ENCODE measurements at places on chromosomes 7 and 10.

- no peak for DNase-seq
These were observed 53.9 kb upstream of the SKAP2 start for GRCh38 chr7:26918241-26918640.

GRCh38 chr10:34606890-34607289 is 208.2 kb downstream of the PARD3 start:
- no peak for DNase-seq

GRCh38 chr10:110036640-110037039 is 28.9 kb downstream of the ADD3 start:
- DNase-seq: no peak

- no peak for DNase-seq
These were observed 148.2 kb downstream of the PRKAG2 start for GRCh38 chr7:151728746-151729145.

GRCh38 chr7:101824440-101824839 is 7.0 kb downstream of the CUX1 start:
- no peak for DNase-seq

DNA sequence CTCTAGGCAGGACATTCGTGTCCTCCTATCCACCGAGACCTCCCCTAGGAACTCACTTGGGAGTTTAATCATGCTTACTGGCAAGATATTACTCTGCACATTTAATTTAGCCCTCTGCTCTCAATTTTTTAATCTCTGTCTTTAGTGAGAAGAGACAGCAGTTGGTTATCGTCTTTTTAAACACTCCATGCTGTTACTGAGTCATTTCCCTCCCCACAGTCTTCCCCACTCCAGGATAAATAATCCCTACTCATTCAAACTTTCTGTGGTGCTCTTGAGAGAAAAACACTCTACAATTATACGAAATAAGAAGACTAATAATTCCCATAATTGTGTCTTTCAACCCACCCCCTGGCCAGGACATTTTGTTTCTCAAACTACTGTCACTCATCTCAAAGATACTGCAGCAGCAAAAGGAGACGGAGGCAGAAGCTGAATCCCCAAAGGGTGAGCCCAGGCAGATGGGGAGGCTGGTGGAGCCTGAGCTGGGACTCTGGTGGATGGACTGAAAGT is 84.2 kb downstream of the ANK3 start:
- no peak for DNase-seq

GRCh38 chr7:23183279-23184012 is 1.6 kb downstream of the NUP42 start:
- DNase-seq: no peak
